AG09319 (cell line): ENCODE measurements at places on chromosomes 7 and 10.

DNA sequence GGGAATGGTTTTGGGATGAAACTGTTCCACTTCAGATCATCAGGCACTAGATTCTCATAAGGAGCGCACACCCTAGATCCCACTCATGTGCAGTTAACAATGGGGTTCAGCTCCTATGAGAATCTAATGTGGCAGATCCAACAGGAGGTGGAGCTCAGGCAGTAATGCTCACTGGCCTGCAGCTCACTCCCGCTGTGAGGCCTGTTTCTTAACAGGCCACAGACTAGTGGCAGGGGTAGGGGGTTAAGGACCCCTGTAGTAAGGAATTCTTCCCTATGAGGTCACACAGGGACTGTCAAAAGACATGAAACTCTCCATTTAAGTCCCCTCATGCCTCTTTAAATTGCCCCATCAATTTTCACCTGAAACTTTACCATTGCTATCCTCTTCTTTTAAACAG is 8.0 kb downstream of the HGF start:
- no peak for DNase-seq

DNA sequence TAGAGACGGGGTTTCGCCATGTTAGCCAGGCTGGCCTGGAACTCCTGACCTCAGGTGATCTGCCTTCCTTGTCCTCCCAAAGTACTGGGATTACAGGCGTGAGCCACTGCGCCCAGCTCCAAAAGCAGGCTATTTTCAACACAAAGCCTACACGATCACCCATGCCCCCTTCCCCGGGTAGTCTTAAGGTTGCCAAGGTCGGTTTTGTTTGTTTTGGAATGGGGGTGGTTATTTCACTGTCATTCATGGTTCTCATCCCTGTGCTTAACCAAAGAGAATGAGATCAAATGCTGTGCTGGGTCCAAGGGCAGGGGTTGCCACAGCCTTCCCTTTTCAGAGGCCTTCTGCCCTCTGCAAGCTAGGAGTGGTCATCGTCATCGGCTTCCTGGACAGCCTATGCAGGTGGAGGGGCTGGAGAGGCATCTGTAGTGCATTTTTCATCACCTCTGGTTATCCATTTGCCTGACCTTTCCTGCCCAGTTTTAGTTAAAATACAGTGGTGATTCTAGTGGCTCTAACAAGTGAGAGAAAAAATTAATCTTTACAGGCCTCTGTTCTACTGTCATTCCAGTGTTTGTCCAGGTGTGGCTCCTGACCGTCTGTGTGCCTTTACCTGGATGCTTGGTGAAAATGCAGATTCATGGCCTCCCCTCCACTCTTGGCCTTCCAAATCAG is 11.4 kb downstream of the BLVRA start:
- DNase-seq = no peak

DNA sequence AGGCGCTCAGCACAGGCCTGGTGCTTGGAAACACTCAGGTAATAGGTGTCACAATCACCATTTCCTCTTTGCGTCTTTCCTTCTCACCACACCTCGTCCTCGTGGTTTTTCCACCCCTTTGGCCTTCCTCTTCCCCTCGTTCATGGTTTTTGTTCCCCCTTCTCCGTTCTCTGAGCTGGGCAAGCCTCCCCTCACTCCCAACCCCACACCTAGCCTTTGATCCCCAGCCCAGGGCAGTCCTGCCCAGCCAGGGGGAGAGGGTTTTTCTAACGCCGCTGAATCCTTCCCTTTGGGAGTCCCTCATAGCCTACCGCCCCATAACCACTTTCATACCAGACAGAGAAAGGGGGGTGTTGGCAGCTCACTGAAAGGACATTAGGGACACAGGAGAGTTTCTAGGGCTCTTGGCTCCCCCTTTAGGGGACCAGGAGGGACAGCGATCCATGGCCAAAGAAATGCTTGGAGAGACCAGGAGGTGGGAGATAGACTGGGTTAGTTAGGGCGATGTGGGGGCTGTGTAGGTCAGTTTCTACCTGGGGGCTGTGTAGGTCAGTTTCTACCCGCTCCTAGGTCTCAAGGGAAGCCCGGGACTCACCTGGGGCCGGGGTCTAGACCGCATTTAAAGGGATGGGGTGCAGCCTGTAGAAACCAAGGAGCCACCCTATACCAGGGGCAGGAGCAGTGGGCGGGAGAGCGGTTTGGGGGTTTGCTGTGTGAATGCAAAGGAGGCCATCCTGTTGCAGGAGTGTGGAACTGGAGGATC is 1.4 kb downstream of the EPHB4 start:
- no peak for DNase-seq

GRCh38 chr7:140455743-140456142 is 23.6 kb downstream of the MKRN1 start:
- no peak for DNase-seq

DNA sequence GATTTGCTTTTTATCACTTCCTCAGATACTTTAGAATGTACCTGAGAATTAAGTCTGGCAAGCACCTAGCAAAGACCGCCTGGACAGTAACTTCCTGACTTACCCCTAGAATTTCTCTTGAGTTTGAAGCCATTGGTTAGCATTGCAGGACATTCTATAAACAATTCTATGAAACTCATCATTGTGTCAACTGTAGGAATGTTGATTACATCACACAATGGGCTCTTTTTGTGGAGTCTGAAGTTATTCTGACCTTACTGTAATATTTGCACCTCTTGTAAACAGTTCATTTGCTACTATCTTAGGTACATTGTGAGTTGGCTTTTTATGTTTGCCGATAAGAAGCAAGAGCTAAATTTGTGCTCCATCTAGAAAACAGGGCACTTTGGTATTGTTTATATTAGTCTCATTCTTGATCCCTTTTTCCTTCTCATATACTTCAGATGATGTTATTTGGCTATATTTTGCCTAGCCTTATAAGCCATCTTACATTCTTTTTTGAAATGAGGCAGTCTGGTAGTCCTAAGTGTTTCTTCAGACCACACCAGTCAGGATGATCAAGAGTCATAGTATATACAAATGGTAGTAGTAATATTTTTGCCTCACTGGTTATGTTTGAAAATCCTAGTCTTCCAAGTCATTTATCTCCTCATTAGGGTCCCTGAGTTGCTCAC is 52.4 kb downstream of the CASD1 start:
- DNase-seq = no peak

DNA sequence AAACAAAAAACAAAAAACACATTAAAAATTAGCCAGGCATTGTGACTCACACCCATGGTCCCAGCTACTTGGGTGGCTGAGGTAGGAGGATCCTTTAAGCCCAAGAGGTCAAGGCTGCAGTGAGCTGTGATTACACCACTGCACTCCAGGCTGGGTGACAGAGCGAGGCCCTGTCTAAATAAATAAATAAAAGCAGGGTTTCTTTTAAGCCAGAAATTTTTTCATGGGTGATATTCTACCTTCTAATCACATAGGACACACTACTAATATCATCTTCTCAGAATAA is 14.2 kb upstream of the SVIL start:
- DNase-seq = no peak

DNA sequence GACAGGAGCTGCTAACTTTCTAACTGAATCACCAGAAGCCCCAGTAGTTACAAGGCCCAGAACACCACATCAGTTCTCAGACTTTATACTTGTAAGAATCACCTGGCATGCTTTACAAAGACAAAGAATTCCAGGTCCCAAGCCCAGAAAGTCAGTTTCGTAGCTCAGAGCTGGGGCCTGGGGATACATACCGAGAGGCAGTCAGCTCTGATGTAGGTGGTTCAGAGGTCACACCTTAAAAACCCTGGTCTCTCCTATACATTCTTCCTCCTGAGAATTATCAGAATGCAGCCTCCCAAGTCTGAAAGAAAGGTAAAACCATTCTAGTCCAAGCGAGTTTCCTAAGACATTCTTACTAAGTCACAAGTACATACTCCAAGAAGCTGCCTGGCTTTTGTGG is 2.3 kb downstream of the GRB10 start:
- no peak for DNase-seq

DNA sequence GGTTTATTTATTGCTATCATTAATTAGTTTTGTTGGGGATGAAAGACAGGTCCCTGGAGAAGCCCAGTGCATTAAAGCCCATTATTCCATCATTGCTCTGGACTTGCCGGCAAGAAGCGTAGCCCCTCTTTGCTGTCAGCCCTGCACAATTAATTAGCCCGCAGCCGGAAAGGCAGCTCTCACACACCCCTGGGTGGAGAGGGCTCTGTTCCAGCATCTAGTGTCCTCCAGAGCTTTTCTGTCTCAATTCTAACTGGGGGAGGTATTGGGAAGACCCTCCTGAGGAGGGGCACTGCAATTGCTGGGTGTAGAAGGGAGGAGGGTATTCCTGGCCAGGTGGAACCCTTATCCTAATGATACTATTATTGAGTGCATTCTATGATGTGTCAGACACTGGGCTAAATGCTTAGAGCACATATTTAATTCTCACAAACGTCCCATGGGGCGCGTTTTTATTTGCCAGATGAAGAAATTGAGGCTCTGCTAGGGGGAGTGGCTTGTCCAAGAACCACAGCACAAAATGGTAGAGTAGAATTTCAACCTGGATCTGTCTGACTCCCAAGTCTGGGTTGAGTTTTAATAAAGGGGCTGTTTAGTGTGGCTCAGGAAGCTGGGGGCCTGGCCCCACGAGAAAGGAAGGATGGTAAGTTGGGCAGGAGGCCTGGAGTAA is 148.1 kb upstream of the PCBD1 start:
- no peak for DNase-seq

DNA sequence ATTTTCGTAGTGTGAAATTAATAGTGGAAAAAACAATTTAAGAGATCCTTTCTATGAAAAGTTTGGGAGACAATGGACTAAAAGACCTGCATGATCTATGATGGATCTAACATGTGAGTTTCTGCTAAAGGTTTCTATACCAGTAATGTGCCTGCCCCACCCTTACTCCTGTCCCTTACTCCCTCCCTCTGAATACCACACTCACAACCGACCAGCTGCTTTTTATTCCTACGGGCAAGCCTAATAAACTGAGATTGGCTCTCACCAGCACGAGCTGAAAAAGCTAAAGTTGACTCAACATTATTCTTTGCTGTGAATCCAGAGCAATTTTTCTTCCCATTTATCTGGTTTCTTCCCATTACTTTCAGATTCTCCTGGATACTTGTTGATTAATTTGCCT is 17.8 kb upstream of the REEP3 start:
- DNase-seq = no peak
